Activated CD4-positive, alpha-beta T cell treated with anti-CD3 and anti-CD28 coated beads, Interleukin-2, amount 10 ng/mL, durations not matched to agents 24 days and 14 days (primary cell): ENCODE measurements at places on chromosomes 5 and 9.

- no peak overlapping the region for H3K27ac ChIP-seq
- H3K4me3 ChIP-seq = no peak overlapping the region
- H3K27me3 ChIP-seq = no peaks in the 10 kb centered on the region
- H3K4me1 ChIP-seq = no peaks in the 10 kb centered on the region
- no peak for DNase-seq
Measured at GRCh38 chr9:80294955-80295354, 723.2 kb downstream of the TLE4 start.

DNA sequence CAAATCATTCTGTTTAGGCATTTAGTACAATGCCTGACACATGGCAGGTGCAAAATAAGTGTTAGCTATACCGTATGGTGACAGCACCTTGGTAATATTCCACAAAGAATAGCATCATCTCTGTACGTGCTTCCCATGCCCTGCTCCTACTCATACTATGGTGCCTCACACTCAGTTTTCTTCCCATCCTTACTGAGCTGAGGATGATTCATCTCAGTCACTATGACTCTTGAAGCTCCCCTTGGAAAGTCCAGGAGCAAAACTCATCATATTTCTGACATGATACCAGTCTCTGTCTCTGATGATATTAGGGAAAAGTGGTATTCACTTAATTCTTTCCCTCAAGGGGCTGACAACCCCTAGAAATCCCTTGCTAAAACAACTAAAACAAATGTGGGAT is 423.3 kb downstream of the EFNA5 start:
- no peaks in the 10 kb centered on the region for H3K4me1 ChIP-seq
- DNase-seq = no peak
- no peaks in the 10 kb centered on the region for H3K27me3 ChIP-seq

DNA sequence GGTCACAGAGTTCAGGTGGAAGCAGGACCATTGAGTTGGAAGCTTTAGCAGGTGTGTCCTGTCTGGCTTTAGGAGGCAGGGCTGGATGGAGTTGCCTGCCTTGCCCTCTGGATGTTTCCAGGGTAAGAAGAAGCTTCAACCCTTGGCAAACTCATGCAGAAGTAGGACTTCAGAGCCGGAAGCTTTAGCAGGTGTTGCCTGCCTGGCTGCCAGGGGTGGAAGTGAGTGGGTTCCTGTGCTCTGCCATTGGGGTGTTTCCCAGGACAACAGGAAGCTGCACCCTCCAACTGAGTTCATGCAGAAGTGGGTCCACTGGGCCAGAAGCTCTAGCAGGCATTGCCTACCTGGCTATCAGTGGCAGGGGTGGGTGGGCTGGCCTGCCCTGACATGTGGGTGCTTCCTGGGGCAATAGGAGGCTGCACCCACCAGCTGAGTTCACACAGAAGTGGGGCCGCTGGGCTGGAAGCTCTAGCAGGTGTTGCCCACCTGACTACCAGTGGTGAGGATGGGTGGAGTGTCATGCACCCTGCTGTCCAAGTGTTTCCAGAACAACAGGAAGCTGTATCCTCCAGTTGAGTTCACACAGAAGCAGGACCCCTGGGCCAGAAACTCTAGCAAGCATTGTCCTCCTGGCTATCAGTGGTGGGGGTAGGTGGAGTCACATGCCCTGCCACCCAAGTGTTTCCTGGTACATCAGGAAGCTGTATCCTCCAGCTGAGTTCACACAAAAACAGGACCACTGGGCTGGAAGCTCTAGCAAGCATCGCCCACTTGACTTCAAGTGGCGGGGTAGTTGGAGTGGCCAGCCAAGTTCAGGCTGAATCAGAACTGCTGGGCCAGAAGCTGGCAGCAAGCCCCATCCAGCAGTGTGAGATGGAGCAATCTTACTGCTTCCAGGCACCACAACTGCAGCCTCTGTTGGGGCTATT is 24.6 kb downstream of the LOX start:
- H3K4me3 ChIP-seq = no peak overlapping the region
- H3K27me3 ChIP-seq = no peaks in the 10 kb centered on the region
- no peaks in the 10 kb centered on the region for H3K4me1 ChIP-seq
- peaks cover 2% of the 10 kb centered on the region for H3K36me3 ChIP-seq
- DNase-seq = no peak

GRCh38 chr5:162119801-162120200 is 52.2 kb downstream of the GABRG2 start:
- H3K27me3 ChIP-seq = no peaks in the 10 kb centered on the region
- no peak for DNase-seq
- H3K27ac ChIP-seq = no peak overlapping the region
- no peaks in the 10 kb centered on the region for H3K4me1 ChIP-seq
- no peaks in the 10 kb centered on the region for H3K36me3 ChIP-seq

DNA sequence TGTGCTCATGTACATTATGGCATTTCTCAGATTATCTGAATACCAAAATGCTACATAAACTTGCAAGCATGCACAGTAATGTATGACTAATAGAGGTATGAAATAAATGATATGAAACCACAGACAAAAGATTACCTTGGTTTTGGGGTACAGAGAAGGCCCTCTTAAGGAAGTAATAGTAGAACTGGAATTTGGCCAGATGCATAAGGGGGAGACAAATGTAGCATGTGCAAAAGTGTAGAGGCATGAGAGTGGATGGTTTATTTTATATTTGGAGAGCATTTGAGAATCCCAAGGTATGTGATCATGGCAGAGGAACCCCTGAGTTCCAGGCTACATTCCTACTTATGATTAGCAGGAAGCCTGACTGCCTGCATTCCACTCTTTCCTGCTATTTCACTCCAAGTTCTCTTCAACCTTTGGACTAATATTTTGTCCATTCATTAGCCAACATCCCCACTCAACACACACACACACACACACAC is 74.2 kb downstream of the MAMDC2 start:
- H3K36me3 ChIP-seq = no peaks in the 10 kb centered on the region
- peaks cover 14% of the 10 kb centered on the region for H3K27me3 ChIP-seq
- H3K4me1 ChIP-seq = no peaks in the 10 kb centered on the region
- no peak overlapping the region for H3K4me3 ChIP-seq
- no peak overlapping the region for H3K27ac ChIP-seq
- DNase-seq = no peak

DNA sequence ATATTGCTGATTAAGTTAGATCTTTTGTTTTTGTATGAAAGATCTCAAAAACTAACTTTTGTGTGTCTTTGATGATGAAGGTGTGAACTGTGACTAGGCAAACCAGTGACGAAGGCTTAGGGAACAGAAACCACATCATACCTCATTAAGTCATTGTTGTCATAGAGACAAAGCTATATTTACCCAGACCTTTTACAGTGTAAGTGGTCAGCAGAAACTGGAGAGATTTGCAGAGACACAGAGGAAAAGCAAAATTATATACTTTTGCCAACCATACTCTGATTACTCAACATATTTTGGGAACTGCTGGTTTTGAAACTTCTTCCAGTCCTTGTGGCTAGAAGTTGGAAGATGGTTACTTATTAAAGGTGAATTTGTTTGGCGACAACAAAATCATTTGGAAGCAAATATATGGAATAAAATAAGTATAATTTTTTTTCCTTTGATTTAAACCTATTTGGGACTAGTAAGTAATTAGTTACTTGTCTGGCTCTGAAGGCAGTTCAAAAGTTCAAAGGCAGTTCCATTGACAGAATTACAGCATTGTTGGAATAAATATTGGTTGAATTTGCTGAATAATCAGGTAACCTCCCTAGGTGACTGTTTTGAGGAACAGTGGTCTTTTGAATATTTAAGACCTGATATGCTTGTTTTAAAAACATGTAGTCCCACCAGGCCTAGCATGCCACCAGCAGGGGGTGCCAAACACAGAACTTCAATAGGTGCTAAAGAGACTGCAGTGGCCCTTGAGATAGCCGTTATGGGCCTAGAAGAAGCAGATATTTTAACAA is 103.8 kb downstream of the RPS23 start:
- DNase-seq = peak; percentile 86
- H3K36me3 ChIP-seq = no peaks in the 10 kb centered on the region
- H3K27ac ChIP-seq = no peak overlapping the region
- H3K4me1 ChIP-seq = peaks cover 3% of the 10 kb centered on the region
- H3K4me3 ChIP-seq = no peak overlapping the region

DNA sequence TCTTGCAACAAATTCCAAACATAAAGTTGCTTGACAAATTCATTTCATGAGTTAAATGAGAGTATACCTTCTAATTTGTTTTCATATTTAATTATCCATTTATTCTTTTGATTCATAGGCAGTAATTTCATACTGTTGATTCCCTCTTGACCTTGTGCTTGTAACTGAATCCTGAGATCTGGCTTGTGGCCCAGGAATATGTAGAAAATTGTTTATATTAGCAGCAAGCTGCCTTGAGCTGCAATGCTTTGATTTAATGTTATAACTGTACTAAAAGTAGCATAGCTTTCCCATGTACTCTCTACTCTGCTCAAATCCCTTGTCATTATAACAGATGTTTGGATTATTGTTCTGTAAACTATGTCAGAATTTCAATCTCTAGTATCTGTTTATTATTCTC is 780.7 kb downstream of the NR2F1-AS1 start:
- no peaks in the 10 kb centered on the region for H3K4me1 ChIP-seq
- no peak overlapping the region for H3K4me3 ChIP-seq
- no peaks in the 10 kb centered on the region for H3K36me3 ChIP-seq
- DNase-seq = no peak
- H3K27ac ChIP-seq = no peak overlapping the region

- H3K4me1 ChIP-seq = peaks cover 19% of the 10 kb centered on the region
- no peak for DNase-seq
- H3K27ac ChIP-seq = no peak overlapping the region
- H3K4me3 ChIP-seq = no peak overlapping the region
- H3K27me3 ChIP-seq = peaks cover 5% of the 10 kb centered on the region
Measured at GRCh38 chr5:52947851-52948250, 41.3 kb upstream of the ITGA2 start.

DNA sequence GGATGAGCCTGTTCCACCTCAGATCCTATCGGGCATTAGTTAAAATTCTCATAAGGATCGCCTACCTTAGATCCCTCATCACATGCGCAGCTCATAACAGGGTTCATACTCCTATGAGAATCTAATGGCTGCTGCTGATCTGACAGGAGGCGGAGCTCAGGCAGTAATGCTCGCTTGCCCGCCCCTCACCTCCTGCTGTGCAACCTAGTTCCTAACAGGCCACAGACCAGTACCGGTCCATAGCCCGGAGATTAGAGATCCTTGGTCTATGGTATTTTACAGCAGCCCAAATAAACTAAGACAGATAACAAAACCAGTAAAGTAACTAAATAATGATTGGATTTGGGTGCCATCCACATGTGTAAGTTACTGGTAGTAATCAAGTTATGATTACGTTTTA is 17.5 kb downstream of the GOLPH3 start:
- H3K27ac ChIP-seq = no peak overlapping the region
- no peak overlapping the region for H3K4me3 ChIP-seq
- H3K4me1 ChIP-seq = peaks cover 21% of the 10 kb centered on the region
- H3K36me3 ChIP-seq = peaks cover 16% of the 10 kb centered on the region
- DNase-seq = no peak

GRCh38 chr5:141902015-141902814 is 21.5 kb upstream of the DELE1 start:
- no peak overlapping the region for H3K4me3 ChIP-seq
- no peak overlapping the region for H3K27ac ChIP-seq
- H3K27me3 ChIP-seq = peaks cover 29% of the 10 kb centered on the region
- H3K36me3 ChIP-seq = no peaks in the 10 kb centered on the region
